AG09309 (cell line): ENCODE measurements at places on chromosomes 3 and 15.

GRCh38 chr3:100046986-100047385 is 67.3 kb downstream of the FILIP1L start:
- DNase-seq, result no peak

- no peak for DNase-seq
Observed at GRCh38 chr3:194306771-194307640, 44.1 kb downstream of the CPN2 start.

- no peak for DNase-seq
Observed at GRCh38 chr15:70220490-70221096, 122.9 kb upstream of the TLE3 start.

GRCh38 chr3:194061421-194062030 is 74.4 kb upstream of the HES1 start:
- DNase-seq, result no peak

DNA sequence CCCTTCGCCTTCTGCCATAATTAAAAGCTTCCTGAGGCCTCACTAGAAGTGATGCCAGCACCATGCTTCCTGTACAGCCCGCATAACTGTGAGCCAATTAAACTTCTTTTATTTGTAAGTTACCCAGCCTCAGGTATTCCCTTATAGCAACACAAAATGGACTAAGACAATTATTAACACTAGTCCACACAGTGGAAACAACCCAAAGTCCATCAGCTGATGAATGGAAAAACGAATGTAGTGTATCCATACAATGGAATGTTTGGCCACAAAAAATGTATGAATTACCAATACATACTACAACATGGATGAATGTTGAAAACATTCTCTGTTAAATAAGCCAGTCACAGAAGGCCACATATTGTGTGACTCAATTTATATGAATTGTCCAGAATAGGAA is 22.5 kb upstream of the CTXND1 start:
- DNase-seq, result no peak

DNA sequence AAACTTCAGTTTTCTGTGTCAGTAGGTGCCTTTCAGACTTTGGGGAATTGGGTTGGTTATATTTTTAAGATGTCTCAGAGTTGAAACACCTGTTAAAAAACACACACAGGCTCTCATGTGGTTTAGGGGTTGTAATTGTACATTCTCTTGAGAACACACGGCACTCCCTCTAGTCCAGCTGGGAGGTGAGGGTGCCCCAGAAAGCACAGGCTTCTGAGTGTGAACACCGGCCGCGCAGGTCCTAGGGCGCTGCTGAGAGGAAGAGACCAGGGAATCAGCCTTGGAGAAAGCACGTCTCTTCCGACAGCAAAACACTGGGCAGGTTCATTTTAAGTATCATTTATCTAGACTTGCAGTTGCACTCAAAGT is 68.0 kb upstream of the RPL35A start:
- DNase-seq, result no peak

- peak; percentile 88 for DNase-seq
Observed at GRCh38 chr3:50671331-50671730, 3.4 kb upstream of the DOCK3 start.

DNA sequence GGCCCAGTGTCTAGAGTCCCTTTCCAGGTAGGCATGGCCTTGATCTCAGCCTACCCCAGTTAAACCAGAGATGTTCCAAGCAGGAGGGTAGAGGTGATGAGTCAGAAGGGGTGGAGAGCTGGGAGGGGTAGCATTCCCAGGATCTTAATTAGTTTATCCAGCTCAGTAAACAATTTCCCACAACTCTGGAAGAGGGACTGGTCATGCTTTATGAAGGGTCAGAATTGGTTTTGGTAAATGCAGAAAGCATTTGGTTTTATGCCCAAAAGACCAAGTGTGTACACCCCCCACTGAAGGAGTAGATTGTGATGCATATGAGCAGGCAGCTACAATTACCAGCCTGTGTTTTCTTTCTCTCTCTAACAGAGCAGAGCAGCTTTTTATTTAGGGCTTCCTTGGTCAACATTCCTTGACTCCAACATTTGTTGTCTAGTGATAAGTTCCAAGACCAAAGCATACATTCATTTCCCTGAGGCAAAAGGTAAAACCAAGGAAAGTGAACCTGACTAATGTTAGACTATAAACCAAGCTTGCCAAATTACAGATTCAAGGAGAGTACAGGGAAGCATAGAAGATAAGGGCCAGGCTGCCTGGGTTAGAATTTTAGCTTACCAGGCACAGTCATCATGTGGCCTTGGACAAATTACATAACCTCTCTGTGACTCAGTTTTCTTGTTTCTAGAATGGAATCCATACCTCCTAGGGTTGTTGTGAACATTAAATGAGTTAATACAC is 17.6 kb downstream of the EXOSC7 start:
- no peak for DNase-seq

- DNase-seq, result no peak
Observed at GRCh38 chr3:122415104-122415744, 638 bp downstream of the WDR5B start.

GRCh38 chr15:22786868-22787698 is 639 bp downstream of the NIPA1 start:
- no peak for DNase-seq

- no peak for DNase-seq
Observed at GRCh38 chr3:111541911-111542483, at the start of gene CD96. Gene CD96, plus strand, starts transcription at chr3:111542197. Its CDS starts 52 bp downstream, at chr3:111542249.

- DNase-seq, result peak; percentile 69
Observed at GRCh38 chr15:67080900-67081431, 15.6 kb downstream of the SMAD3 start.

DNA sequence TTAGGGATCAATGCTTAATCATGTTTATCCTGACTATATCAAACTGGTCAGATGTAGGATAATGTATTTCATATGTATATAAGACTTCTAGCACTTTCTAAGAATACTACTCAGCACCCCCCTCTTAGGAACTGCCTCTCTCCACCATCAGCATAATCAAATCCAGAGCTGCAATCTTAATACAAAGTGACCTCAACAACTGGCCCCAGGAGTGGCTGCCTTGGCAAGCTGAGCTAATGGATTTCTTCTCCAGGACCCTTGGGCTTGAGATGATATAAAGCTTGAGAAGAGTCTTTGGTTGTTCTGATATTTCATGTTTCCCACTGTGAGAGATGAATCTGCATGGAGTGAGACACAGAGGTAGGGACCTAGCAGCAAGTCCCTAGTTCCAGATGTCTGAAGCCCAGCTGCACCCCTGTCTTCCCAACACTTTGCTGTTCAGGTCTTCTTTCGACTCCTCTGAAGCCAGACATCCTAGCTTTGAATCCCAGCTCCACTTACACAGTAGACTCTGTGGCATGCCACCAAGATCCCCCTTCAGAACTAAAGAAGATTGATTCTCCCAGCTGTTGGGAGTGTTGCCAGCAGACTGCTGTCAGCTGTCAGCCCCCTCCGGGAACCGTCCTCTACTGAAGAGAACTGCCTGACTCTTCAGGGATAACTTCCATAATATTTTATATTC is 309.3 kb upstream of the UBE2E2 start:
- DNase-seq, result no peak

GRCh38 chr3:141411251-141411771 is 43.0 kb downstream of the ZBTB38 start:
- DNase-seq, result no peak

GRCh38 chr3:39124876-39125840 is 17.7 kb downstream of the TTC21A start:
- DNase-seq, result no peak

DNA sequence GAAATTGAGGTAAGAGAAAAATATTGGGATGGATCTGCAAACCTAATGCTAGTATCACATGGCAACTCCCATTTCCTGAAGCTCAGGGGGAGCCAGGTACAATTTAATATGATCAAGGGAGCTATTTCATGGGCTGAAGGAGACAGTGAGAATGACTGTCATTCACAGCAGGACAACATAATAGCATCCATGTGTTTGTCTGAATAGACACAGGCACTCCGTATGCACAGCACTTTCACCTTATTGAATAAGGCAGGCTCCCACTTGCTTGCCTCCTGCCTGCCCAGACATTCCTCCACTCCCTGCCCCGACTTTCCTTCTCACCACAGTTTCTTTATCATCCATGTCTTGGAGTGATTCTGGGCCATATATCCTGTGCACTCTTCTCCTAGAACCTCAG is 156.6 kb upstream of the SLC24A5 start:
- no peak for DNase-seq

DNA sequence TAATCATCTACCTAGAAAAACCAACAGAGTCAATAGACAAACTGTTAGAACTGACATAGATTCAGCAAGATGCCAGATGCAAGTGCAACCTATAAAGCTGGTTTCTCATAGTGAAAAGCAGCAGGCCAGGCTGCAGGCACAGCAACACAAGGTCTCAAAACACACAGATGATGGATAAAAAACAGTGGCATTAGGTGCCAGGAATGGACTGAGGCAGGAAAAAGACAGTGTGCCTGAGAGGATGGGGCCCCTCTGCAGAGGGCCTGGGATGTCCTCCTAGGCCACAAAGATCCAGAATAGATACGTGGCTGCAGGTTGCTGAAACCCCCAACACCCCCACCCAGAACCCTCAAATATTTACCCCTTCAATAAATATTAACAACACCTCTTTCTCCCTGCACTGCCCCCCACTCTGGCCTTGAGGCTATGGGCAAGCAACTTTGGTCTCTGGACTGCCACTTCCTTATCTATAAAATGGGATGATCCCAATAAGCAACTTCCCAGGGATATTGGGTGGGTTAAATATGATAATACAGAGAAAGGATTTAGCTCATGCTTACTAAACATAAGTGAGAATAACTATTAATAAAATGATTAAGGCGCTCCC is 35.2 kb upstream of the FGD5 start:
- no peak for DNase-seq

- no peak for DNase-seq
Observed at GRCh38 chr3:65999606-66000005, 39.1 kb downstream of the MAGI1 start.

DNA sequence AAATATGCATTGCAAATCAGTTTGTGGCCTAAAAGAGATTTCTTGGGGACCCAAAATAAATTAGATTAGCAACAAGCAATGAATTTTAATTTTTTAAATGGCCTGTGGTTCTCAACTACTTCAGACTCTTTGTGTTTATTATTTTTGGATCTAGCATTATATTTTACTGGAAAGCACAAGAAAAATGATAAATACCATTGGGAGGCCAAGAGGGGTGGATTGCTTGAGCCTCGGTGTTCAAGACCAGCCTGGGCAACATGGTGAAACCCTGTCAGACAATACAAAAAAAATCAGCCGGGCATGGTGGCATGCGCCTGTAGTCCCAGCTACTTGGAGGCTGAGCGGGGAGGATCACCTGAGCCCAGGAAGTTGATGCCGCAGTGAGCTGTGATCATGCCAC is 13.6 kb downstream of the LACTB start:
- no peak for DNase-seq

DNA sequence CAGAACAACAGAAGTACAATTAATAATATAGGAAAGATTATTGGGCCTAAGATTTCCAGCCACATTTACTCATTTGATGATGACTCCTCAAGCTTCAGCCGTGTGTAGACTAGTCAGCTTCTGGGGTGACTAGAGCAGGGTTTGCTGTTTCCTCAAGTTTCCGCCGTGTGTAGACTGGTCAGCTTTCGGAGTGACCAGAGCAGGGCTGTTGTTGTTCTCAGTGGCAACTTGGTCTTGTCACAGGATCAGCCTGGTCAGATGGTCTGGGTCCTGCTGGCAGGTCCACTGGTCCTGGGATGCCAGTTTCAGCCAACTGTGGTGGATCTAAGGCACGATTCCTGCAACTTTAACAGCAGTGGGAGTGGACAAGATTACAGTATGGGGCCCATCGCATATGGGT is 21.8 kb upstream of the NOX5 start:
- DNase-seq, result no peak

DNA sequence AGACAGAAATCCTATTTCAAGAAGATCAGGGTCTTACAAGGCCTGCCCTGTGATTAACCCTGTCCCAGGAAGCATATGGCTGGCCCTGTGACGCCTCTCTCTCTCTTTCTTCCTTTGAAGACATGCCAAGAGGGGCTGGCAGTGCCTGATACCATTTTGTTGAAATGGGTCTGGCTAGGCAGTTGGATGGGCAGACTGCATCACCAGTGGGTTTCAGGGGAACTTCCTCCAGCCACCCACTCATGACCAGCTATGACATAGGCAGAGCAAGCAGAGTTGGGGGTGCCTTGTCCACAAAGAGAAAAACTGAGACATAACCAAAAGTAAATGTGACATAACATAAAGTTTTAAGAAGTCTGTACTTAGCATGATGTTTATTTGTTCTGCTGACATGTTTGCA is 31.4 kb upstream of the MANF start:
- DNase-seq, result no peak

GRCh38 chr3:139297588-139298311 is 46.1 kb upstream of the MRPS22 start:
- DNase-seq, result no peak

GRCh38 chr3:186193534-186194450 is 84.9 kb upstream of the ETV5 start:
- no peak for DNase-seq

- no peak for DNase-seq
Observed at GRCh38 chr15:99092554-99093172, 12.2 kb upstream of the SYNM start.

- DNase-seq, result no peak
Observed at GRCh38 chr3:42694366-42694765, 8.2 kb downstream of the HHATL start.

DNA sequence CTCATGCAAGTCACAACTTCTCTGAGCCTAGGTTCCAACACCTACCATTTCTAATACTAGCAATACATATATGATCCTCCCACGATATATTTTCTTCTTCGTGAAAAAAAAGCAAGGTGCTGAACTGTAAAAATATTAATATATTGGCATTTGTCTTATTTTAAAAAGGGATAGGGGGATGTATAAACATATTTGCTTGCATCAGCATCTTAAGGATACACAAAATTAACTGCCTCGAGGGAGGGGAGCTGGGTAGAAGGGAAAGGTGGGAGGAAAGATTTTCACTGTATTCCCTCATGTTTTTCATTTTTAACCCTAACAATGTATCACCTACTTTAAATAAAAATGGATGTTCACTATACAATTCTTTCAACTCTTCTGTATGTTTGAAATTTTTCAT is 1.3 kb downstream of the HACD2 start:
- no peak for DNase-seq
